ENCODE measurements at places on chromosomes 11 and 22.

GRCh38 chr11:94139416-94139815 lies 10.8 kb downstream of the PANX1 start:
- no peak for DNase-seq

DNA sequence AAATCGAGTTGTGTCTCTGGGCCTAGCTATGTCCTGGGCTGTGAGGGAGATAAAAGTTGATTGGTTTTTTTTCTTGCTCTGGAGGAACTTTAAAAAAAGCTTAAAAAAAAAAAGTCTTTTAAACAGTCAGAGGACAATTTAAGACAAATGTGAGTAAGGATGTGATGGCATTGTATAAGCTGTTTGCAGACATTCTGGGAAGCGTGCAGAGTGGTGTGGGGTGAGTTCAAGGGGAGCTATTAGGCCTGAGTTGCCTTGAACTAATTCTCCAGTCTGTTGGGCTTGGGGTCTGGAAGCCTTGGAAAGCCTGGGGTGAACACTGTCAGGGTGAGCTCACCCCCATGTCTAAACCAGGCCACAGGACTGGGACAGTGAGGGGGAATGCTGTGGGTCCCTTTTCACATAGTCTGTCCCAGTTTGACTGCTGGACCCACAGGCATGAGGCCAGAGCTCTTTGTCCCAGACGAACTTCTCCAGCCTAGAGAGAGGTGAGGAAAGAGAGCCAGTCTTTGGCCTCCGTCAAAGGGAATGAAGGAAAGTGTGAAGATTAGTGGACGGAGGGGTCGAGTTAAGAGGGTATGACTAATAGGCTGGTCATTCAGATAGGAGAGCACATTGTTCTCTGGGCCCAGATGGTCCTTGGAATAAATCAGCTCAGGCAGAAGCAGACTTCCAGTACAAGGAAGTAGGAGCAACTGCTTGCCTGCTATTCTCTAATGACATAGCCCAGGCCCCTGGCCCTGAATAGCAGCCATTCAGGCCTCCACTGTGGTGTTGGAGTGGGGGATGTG lies 76.4 kb upstream of the NNMT start:
- no peak for DNase-seq

DNA sequence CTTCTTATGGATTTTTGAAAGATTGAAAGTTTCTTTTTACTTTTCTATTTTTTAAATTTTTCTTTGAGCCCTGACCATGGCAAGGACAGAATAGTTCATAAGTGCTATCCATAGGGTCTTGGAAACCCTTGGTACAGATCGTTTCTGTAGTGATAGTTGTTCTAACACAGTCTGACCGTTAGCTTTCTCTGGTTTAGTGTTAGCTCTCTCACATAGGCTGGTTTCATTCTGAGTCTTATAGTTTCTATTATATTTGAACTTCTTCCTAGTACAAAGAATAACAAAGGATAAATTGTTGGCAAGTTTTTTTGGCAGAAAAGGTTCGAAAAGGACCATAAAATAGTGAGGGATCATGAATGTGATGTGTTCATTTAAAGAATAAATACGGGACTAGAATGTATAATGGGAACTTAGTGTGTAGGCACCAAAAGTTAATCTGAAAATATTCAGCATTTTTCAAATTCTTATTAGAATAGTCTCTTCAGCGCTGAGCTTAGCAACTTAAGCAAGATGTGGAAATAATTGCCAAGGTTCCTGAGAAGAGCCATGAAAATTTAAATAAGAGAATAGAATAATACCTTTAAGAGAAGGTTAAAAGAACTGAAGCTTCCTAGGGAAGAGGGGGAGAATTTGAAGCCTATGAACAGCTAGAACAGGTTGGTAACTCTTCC lies 24.1 kb downstream of the FDX1 start:
- no peak for DNase-seq

DNA sequence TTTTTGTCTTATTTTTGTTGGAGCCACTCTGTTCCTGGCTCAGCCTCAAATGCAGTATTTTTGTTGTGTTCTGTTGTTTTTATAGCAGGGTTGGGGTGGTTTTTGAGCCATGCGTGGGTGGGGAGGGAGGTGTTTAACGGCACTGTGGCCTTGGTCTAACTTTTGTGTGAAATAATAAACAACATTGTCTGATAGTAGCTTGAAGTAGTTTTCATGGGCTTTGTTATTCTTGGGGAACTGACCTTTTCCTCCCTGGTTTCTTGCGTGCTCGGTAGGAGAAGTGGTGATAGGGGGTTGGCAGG lies 6.0 kb upstream of the MCM5 start:
- no peak for DNase-seq

GRCh38 chr11:20000351-20001134 lies 159.7 kb downstream of the DBX1 start:
- no peak for DNase-seq
